ENCODE measurements at places on chromosomes 5 and 9. TPM values are rescaled to one million over a fixed set of nuclear protein-coding genes. Genes with fewer than 3 reads are reported as not detected.

GZMA gene
- 9.6 TPM for total RNA-seq

MUSK gene
- 3.2 TPM for total RNA-seq

SPINK6 gene
- not detected for total RNA-seq

PCDHGA3 gene
- 1.8 TPM for total RNA-seq

TAF11L10 gene
- not detected for total RNA-seq
